ENCODE measurements at places on chromosomes 1 and 21.

DNA sequence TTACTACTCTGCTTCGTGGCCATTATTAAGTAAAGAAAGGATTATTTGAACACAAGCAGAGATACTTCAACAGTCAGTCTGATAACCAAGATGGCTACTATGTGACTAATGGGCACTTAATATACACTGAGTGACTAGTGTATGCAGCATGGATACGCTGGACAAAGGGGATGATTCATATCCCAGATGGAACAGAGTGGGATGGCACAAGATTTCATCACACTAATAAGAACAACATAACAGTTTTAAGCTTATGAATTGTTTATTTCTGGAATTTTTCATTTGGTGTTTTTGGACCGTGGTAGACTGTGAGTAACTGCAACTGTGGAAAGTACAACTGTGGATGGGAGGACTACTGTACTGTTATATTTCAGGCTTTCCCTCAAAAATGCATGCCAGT is 9.4 kb downstream of the ZCCHC17 start:
- peak; percentile 51 for DNase-seq

- no peak for DNase-seq
These were observed 196.4 kb downstream of the PLPP3 start for GRCh38 chr1:56382929-56383328.

- DNase-seq = no peak
These were observed 31.7 kb upstream of the DNAH14 start for GRCh38 chr1:224897529-224898327.

DNA sequence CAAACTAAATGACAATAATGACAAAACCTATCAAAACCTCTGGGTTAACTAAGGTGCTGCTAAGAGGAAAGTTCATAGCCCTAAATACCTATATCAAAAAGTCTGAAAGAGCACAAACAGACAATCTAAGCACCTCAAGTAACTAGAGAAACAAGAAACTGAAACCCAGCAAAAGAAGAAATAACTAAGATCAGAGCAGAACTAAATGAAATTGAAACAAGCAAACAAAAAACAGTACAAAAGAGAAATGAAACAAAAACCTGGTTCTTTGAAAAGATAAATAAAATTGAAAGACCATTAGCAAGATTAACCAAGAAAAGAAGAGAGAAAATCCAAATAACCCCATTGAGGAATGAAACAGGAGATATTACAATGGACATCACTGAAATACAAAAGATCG is 44.8 kb upstream of the KIAA0040 start:
- no peak for DNase-seq

GRCh38 chr21:31983554-31983953 is 110.7 kb downstream of the HUNK start:
- DNase-seq = no peak

GRCh38 chr1:166297993-166298392 is 131.2 kb upstream of the FAM78B start:
- no peak for DNase-seq

DNA sequence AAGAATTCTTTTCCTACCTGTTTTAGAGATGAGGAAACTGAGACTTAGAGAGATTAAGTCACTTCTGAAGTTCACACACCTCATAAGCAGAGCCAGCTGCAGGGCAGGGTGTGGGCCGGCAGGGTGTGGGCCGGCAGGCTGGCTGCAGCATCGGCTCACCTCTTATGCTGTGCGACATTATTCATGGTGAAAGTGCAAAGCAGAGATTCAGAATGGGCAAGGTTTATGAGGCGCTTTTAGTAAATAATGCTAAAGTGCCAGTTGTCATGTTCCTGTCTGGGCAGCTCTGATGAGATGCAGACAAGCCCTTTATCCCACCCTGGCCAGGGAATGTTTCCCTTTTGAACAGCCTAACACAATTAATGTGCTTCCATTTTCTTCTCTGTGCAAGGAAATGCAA is 14.6 kb downstream of the MAB21L3 start:
- DNase-seq = no peak

GRCh38 chr1:14741532-14741931 is 143.0 kb downstream of the KAZN start:
- DNase-seq = no peak

- no peak for DNase-seq
These were observed 48.5 kb downstream of the RHBG start for GRCh38 chr1:156417401-156418020.

GRCh38 chr1:45880930-45881329 is 77.5 kb downstream of the MAST2 start:
- no peak for DNase-seq

GRCh38 chr1:162726555-162726954 is 63.9 kb upstream of the HSD17B7 start:
- DNase-seq = no peak

GRCh38 chr1:7315316-7315715 is 455.8 kb upstream of the VAMP3 start:
- no peak for DNase-seq

GRCh38 chr1:65002508-65003315 is 36.4 kb upstream of the JAK1 start:
- DNase-seq = peak; percentile 62

DNA sequence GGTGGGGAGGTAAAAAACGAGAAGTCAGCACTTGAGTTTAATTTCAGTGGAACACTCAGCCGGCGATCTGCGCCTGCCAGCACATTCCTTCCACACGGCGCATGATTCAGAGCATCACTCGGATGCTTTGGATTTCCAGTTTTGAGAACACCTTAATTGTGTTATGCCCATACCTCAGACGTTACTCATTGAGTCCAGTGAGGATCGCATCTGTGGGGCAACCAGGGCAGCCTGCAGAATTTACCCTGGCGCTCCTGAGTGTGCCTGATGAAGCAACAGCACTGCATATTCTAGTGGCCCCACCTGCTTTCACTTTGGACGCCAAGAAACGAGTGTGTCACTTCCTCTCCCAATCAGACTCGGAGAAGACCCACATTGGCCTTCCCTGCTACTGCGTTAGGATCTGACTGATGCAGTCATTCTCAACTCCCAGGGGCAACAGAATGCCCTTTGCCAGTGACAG is 19.9 kb downstream of the FAM89A start:
- peak; percentile 35 for DNase-seq

DNA sequence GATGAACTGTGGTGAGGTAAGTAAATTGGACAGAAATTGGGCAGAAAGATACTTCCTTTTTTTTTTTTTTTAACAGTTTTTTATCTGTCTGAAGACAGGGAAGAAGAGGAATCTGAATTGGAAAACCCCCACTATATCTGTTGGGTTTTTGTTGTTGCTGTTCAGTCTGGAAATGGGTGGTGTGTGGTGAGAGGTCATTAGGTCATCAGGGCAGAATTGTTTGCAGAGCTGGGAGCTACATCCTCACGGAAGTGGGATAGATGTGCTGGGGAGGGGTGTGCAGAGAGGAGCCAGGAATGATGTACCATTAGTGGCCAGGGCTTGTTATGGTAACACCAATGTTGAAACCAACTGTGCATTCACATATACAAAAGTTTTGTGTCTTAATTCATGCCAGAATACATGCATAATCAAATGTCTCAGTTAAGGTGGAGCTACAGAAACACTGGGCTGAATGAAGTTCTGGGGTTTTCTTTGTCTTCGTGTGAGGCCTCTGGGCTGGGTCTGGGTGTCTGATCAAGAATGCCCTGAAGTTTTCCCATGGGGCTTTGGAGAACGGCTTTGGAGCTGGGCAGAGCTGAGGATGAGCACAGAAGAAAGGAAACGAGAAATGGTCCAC is 12.4 kb downstream of the USP25 start:
- DNase-seq = peak; percentile 25

DNA sequence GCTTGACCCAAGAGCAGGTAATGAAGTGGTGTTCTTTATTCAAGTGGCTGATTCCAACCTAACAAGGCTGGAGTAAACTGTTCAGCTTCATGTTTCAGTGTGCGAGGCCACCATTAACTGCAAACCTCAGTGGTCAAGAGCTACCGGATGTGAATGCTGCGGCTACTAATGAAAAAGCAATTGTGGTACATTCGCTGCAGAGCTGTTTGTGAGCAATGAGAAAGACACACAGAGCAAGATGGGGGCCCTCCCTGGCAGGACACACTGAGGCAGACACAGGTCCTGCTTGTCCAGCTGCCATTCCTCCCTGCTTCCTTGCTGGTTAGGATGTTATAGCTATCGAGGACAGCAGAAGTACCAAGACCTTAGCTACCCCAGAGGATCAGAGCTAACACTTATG is 26.1 kb downstream of the SYF2 start:
- DNase-seq = no peak

GRCh38 chr1:210743038-210743437 is 390.9 kb downstream of the KCNH1 start:
- no peak for DNase-seq

DNA sequence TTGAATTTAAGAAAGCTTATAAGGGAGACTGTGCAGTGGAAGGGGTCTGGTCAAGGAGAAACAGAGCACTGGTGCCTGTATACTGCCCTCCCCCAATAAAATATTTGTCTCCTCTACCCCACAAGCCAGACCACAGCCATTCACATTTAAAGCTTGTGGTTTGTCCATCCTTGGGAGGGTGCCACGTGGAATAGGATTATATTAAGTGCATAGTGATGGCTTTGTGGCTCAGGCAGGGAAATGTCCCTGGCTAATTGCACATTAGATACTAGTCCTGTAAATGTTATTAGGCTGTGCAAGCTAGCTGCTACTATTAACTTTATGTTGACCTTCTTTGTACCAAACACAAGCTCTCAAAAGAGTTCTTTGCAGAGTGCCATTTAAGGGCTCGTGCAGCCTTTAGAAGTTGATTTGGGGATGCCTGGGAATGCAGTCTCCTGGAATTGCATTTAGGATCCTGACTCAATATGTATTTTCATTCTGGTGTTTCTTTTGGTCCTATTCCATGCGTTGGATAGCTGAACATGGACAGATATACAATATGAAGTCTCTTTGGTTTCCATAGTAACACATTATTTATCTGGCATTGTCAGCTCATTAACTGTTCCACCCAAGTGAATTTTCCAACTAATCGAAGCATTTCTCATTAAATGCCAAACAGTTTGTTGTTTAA is 210.6 kb downstream of the ROR1 start:
- DNase-seq = peak; percentile 47

DNA sequence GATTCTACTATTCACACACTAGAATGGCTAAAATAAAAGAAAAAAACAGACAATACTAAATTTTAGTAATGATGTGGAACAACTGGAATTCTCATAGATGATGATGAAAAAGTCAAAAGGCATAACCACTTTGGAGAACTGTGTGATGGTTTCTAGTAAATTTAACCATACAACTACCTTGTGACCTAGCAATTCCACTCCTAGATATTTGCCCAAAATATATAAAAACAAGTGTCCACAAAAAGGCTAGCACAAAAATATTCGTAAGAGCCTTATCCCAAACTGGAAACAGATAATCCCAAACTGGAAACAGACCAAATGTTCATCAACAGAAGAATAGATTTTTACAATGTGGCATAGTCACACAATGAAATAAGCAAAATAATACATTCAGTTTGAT is 67.9 kb upstream of the PGBD5 start:
- no peak for DNase-seq

DNA sequence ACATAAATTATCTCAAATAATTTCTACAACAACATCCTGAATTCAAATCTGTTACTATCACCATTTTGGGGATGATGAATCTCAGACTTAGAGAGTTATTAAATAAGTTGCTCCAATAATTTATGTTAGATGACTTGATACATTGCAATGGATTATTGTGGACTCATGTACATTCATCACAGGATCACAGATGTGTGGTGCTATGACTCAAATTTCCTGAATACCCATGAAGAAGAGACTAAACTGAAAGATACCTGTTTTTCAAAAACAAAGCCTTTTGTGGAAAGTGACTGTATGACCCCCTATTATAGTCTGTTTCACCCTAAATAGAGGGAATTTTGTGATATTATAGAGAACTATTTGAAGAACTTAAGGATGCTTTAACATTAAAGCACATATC is 315.0 kb downstream of the PLA2G4A start:
- DNase-seq = no peak

DNA sequence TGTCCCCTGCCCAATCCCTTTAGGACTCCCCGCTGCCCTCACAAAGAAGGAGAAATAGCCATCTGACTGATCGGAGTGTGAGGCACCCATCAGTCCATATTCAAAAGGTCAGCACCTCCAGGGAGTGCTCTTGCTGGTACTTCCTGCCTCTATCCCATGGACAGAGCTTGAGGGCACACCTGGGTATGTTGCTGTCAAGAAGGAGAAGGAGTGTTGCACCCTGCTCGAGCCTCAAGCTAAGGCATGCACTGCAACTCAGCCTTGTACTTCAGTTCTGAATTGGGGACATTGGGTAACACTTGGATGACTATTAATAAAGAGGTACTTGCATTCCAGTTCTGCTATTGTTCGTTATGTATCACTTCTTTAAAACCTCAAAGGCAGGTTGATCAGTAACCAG is 190.3 kb upstream of the ZC3H12A start:
- no peak for DNase-seq

DNA sequence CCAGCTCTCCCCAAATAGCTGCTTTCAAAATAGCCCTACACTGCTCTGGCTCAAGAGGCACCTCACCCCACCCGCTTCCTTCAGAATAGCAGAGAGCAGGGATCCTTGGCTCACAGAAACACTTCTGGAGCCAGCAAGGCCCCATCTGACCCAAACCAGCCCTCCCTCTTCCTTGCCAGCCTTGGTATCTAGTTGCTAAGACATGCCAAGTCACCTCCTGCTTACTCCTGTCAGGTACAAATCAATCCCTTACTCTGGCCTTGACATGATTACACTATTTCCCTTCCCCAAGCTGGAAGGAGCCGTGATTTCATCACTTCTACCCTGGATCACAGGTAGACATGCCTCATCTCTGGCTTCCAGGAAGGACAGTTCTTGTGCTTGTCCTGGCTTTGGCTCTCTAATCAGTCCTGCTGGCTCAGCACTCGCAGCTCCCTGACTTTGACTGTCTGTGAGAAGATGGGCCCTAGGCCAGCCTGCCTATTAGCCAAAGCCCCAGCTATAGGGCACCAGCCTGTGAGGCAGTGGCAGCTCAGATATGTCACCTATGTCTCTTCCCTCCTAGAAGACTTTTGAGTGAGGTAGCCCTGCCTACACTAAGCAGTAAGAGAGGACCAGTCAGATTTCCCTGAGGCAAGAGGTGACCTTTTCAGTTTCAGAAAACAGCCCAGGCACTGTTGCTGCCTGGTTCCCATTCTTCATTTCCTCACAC is 8.9 kb upstream of the MUTYH start:
- no peak for DNase-seq

DNA sequence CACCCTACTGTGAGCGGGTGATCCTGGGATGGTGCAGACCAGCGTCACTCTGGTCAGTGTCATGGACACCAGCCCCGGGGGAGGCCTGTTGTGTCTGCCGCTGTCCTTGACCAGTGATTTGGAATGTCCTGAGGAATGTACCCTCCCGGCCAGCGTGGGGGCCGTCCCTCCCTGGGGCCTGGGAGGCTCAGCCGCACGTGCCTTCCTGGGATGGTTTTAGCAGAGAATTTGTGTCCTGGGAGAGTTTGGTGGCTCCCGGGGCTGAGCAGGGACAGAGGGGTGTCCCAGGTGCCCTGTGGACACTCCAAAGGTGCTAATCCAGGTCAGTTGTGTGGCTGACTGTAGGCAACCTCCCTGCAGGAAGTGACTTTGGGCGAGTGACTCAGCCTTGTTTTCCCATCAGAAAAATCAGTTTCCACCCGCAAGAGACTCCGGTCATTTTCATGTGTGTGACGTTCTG is 6.2 kb downstream of the ARHGEF16 start:
- DNase-seq = no peak

GRCh38 chr1:218501161-218501560 is 156.0 kb downstream of the TGFB2 start:
- DNase-seq = no peak

- peak; percentile 52 for DNase-seq
These were observed 127.8 kb downstream of the TBX19 start for GRCh38 chr1:168408539-168408865.
